ENCODE measurements at places on chromosomes 16 and 17. TPM values are rescaled to one million over a fixed set of nuclear protein-coding genes. Genes with fewer than 3 reads are reported as not detected.

The KRTAP4-4 gene
- total RNA-seq, result not detected

GRCh38 chr16:89404561-89404960 lies 85.8 kb downstream of the ANKRD11 start:
- no peak overlapping the region for H3K27ac ChIP-seq
- H3K4me1 ChIP-seq, result peaks cover 78% of the 10 kb centered on the region
- no peaks in the 10 kb centered on the region for H3K27me3 ChIP-seq
- H3K36me3 ChIP-seq, result no peaks in the 10 kb centered on the region
- no peak overlapping the region for H3K4me3 ChIP-seq

GRCh38 chr16:79130616-79131015 lies 469.9 kb downstream of the MAF start:
- no peaks in the 10 kb centered on the region for H3K36me3 ChIP-seq
- no peaks in the 10 kb centered on the region for H3K27me3 ChIP-seq
- no peaks in the 10 kb centered on the region for H3K4me1 ChIP-seq
- no peak overlapping the region for H3K27ac ChIP-seq
- no peak overlapping the region for H3K4me3 ChIP-seq

DNA sequence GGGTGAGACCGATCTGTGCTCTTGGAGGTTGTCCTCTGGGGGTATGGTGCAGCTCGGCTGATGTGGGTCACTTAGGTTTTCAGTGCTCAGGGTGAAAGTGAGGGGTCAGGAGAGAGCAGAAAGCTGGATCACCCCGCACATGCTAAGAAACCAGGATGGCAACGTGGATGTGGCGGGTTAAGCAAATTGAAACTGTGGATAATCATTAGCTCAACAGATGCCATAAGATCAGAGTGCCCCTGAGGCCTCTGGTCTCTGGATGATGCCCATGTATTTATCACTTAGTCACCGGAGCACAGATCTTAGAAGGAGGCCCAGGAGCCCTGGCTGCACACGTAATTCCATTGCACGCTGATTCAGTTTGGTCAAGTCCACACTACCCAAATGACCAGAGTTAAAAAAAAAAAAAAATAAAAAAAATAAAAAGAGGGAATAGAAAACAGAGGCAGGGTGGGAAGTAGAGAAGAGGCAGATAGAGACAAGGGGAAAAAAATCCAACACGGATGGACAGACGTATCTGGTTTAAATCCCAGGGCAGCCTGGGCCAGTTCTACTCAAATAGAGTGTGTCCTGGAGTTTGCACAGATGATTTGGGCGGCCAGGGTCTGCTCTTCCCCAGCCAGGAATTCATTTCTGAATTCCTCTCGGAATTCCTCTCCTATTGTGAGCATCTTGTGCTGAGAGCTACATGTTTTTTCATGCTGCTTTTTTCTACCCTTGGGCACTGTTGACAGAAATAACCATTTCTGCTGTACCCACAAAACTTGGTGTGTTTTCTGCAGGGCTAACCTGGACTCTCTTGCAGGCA lies 378.3 kb downstream of the CPPED1 start:
- H3K27ac ChIP-seq, result no peak overlapping the region
- no peak overlapping the region for H3K4me3 ChIP-seq
- no peak for DNase-seq
- peaks cover 5% of the 10 kb centered on the region for H3K4me1 ChIP-seq

The ACSM5 gene
- total RNA-seq, result not detected

The MLYCD gene
- 13.2 TPM for total RNA-seq

DNA sequence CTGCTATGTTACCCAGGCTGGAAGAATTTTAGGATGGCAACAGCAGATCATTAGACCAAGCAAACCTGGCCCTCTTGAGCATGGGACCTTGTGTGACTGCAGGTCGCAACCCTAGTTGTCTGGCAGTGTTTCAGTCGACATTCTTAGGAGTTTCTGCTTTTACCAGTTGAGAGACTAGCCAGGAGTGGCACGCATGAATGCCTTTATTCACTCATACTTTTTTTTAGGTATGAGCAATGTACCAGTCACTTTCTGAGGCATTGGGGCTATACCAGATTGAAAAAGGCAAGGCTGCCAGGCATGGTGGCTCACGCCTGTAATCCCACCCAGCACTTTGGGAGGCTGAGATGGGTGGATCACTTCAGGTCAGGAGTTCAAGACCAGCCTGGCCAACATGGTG lies 28.2 kb upstream of the HAS3 start:
- no peaks in the 10 kb centered on the region for H3K27me3 ChIP-seq
- DNase-seq, result no peak
- H3K27ac ChIP-seq, result no peak overlapping the region
- no peaks in the 10 kb centered on the region for H3K4me1 ChIP-seq
- H3K4me3 ChIP-seq, result no peak overlapping the region
- H3K36me3 ChIP-seq, result no peaks in the 10 kb centered on the region

- no peak overlapping the region for H3K27ac ChIP-seq
- H3K27me3 ChIP-seq, result no peaks in the 10 kb centered on the region
- H3K4me1 ChIP-seq, result peaks cover 35% of the 10 kb centered on the region
- H3K4me3 ChIP-seq, result no peak overlapping the region
- DNase-seq, result no peak
- no peaks in the 10 kb centered on the region for H3K36me3 ChIP-seq
Observed at GRCh38 chr17:5587438-5588032, 3.2 kb upstream of the NLRP1 start.

DNA sequence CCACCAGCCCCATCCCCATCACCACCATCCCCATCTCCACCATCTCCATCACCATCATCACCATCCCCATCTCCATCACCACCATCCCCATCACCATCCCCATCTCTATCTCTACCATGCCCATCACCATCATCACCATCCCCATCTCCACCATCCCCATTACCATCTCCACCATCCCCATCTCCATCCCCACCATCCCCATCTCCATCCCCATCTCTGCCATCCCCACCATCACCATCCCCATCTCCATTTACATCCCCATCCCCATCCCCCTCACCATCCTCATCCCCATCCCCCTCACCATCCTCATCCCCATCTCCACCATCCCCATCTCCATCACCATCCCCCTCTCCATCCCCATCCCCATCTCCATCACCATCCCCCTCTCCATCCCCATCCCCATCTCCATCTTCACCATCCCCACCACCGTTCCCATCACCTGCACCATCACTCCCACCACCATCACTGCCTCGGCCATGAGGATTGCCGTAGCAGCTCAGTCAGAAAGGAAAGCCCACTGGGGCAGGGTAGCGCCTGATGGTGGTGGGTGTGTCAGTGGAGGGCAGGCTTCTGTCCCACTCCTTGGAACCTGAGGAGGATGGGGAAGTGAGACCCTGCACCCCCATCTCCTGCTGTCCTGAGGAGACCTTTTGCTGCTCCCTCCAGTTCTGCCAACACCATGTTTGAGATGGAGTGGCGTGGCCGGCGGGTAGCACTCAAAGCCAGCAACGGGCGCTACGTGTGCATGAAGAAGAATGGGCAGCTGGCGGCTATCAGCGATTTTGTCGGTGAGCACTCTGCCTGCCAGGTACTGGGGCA lies 7.5 kb downstream of the FSCN2 start:
- no peak overlapping the region for H3K27ac ChIP-seq
- H3K36me3 ChIP-seq, result peaks cover 3% of the 10 kb centered on the region
- peaks cover 39% of the 10 kb centered on the region for H3K4me1 ChIP-seq
- no peak overlapping the region for H3K4me3 ChIP-seq
- peaks cover 19% of the 10 kb centered on the region for H3K27me3 ChIP-seq

The RBFOX1 gene
- total RNA-seq, result not detected

The KRT33B gene
- total RNA-seq, result not detected

The VPS35 gene
- 43.7 TPM for total RNA-seq

- no peaks in the 10 kb centered on the region for H3K27me3 ChIP-seq
- H3K36me3 ChIP-seq, result no peaks in the 10 kb centered on the region
- no peak for DNase-seq
Observed at GRCh38 chr16:57788252-57788841, 13.9 kb downstream of the KIFC3 start.

- no peaks in the 10 kb centered on the region for H3K36me3 ChIP-seq
- peaks cover 5% of the 10 kb centered on the region for H3K4me1 ChIP-seq
- DNase-seq, result no peak
- no peaks in the 10 kb centered on the region for H3K27me3 ChIP-seq
- H3K27ac ChIP-seq, result no peak overlapping the region
Observed at GRCh38 chr16:88878967-88879787, 12.7 kb upstream of the PABPN1L start.

DNA sequence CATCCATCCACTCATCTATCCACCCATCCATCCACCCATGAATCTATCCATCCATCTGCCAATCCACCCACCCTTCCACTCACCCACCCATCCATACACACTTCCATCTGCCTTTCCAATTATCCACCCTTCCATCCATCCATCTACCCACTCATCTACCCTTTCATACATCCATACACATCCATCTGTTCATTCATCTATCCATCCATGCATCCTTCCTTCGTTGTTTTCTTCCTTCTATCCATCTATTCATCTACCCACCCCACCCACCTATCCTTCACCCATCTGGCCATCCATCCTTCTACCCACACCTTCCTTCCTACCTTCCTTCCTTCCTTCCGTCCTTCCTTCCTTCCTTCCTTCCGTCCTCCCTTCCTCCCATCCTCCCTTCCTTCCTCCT lies 106.1 kb downstream of the WWOX start:
- no peaks in the 10 kb centered on the region for H3K27me3 ChIP-seq
- DNase-seq, result no peak
- H3K36me3 ChIP-seq, result no peaks in the 10 kb centered on the region
- no peak overlapping the region for H3K4me3 ChIP-seq

DNA sequence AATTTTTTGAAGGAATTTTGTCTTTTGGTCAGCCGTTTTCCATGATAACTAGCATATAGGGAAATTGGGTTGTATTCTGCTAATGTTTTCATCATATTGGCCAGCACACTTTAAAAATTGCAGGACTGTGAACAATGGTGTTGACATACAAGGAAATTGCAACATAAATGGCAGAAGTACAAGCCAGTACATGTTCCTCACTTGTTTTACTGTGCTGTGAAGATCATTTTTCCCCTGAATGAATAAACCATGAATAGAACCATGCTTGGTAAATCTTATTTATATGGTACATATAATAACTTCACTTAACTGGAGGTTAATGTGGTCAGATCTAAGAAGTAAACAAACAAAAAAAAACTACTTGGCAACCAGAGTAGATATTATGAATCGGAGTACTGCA lies 22.8 kb downstream of the OMG start:
- H3K4me1 ChIP-seq, result no peaks in the 10 kb centered on the region
- peaks cover 14% of the 10 kb centered on the region for H3K36me3 ChIP-seq
- H3K27me3 ChIP-seq, result no peaks in the 10 kb centered on the region
- no peak overlapping the region for H3K27ac ChIP-seq
- DNase-seq, result no peak
- H3K4me3 ChIP-seq, result no peak overlapping the region

The UBE2O gene
- 40.2 TPM for total RNA-seq

DNA sequence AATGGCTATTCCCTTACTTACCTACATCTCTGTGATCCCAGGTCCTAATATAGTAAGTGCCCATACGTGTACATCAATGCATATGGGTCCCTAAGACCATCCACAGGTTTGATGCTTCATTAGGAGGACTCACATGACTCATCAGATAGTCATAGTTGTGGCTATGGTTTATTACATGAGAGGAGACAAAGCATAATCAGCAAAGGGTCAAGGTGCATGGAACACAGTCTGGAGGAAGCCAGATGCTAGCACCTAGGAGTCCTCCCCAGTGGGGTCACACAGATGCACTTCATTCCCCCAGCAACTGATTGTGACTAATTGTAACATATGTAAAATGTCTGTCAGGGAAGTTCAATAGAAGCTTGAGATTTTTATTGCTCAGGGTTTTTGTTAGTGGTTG lies 42.8 kb downstream of the PHKB start:
- no peak overlapping the region for H3K27ac ChIP-seq
- H3K4me3 ChIP-seq, result no peak overlapping the region
- H3K27me3 ChIP-seq, result no peaks in the 10 kb centered on the region
- DNase-seq, result no peak
- H3K36me3 ChIP-seq, result peaks cover 54% of the 10 kb centered on the region

Data from natural killer cell (primary cell).